ENCODE measurements at places on chromosomes 7 and 10.

DNA sequence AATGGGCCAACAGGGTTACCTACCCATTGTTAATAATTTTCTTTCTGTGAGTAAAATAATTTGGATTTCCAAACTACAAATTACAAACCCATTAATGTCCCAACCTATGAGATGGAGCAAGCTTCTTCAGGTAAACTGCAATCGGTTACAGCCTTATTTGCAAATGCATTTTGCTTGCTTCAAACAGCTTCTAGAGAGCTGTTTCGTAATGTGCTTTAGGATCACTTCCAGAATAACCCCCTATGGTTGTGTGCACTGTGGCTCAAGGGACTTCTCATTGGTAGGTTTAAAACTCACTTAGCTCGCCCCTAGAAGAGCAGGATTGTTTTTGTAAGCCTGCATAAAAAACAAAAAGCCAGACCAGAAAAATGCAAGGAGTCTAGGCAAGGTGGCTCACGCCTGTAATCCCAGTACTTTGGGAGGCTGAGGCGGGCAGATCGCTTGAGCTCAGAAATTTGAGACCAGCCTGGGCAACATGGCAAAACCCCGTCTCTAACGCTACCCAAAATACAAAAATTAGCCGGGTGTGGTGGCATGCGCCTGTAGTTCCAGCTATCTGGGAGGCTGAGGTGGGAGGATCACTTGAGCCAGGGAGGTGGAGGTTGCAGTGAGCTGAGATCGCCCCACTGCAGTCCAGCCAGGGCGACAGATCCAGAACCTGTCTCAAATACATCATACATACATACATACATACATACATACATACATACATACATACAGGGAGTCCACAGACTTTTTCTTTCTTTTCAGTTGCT is 3.3 kb upstream of the MAP3K8 start:
- no peak overlapping the region for H3K4me3 ChIP-seq
- H3K36me3 ChIP-seq = no peaks in the 10 kb centered on the region
- peaks cover 11% of the 10 kb centered on the region for H3K4me1 ChIP-seq
- DNase-seq = no peak
- H3K27me3 ChIP-seq = no peaks in the 10 kb centered on the region

DNA sequence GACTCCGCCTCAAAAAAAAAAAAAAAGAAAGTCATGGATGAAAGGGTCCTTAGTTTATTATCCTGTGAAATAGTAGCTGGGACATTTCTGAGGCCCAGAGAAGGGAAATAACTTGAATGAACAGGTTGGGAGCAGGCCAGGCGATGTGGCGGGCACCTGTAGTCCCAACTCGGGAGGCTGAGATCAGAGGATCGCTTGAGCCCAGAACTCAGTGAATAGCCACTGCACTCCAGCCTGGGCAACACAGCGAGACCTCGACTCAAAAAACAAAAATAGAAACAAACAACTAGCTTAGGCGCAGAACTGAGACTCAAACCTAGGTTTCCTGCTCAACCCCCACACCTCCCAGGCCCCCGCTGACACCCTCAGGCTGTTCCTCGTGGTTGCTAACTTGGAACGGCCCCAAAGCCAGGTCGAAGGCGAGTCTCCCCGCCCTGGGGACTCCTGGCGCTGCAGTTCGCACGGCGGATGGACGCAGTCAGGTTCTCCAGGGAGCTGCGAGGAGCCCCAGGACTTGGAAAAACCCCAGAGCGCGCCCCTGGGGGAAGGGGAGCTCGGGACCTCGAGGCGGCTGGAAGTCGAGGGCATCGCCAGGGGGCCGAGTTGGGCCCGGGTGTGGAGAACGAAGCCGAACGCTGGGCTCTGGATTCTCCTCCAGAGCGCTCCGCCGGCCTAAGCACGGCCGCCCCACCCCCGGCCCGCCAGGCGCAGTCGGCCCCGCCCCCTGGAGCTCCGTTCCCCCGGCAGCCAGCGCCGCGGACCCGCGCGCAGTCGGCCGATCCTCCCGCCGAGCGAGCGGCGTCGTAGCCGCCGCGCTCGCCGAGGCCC is at the start of gene STOX1:
TSS of gene STOX1 (plus strand) at position 768 of the 828 bp plus-strand sequence. CDS start 93 bp downstream, outside the sequence.
- peak within 1 kb of the TSS; percentile 79 for H3K4me3 ChIP-seq
- peak within 1 kb of the TSS; percentile 83 for H3K27ac ChIP-seq
- no peaks in the 10 kb centered on the region for H3K27me3 ChIP-seq
- H3K4me1 ChIP-seq = peaks cover 2% of the 10 kb centered on the region
- no peaks in the 10 kb centered on the region for H3K36me3 ChIP-seq

DNA sequence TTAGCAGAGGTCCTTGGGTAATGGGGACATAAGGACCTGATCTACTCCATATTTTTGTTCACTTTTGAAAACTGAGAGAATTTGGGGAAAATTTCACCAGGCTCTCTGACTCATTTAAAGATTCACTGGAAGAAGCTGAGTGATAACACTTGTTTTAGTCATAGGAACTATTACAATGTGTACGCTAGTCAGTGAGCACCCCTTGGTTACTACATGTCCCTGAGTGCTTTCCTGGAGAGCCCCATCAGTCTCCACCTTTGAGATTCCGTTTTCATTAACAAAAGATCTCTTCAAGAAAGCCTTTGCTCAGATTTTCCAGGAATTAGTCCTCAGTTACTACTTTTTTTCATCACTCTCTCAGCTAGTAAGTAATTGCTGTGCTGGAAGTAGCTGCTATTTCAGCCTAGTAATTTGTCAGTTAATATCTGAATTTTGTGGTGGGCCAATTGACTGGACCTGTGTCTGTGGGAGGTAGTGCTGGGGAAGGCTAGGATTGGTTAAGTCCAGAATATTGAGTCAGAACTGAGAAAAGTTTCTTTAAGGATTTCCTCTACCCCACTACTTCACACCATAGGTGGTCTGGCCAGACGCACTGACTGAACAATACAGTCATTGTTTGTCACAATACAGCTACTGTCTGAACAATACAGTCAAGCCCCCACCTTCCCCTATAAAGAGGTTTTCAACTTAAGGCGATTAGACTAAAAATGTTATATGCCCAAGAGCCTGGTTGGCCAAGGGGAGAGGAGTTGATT is 235.0 kb downstream of the CCDC7 start:
- no peaks in the 10 kb centered on the region for H3K4me1 ChIP-seq
- no peaks in the 10 kb centered on the region for H3K27me3 ChIP-seq
- no peak overlapping the region for H3K27ac ChIP-seq
- DNase-seq = no peak
- no peaks in the 10 kb centered on the region for H3K36me3 ChIP-seq
- no peak overlapping the region for H3K4me3 ChIP-seq

DNA sequence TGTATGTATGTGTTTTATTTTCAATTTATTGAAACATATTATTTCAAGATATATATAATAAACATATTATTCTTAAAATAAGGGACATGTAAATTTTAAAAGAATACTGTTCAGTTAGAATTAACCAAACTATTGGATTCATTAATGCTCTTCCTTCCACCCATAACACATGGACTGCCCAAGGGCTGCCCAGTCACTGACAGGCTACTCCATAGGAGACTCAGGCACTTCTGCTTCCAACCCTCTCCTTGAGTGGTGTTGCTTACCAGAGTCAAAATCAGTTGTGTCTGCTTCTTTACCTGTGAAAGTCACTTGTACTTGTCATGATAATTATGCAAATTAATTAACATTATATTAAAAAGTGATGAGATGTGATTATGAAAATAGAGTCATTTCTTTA is 9.8 kb upstream of the GPR37 start:
- H3K4me3 ChIP-seq = no peak overlapping the region
- DNase-seq = no peak
- peaks cover 3% of the 10 kb centered on the region for H3K27me3 ChIP-seq
- peaks cover 8% of the 10 kb centered on the region for H3K4me1 ChIP-seq
- no peaks in the 10 kb centered on the region for H3K36me3 ChIP-seq
- H3K27ac ChIP-seq = no peak overlapping the region

- H3K4me1 ChIP-seq = peaks cover 4% of the 10 kb centered on the region
- H3K4me3 ChIP-seq = no peak overlapping the region
- H3K27ac ChIP-seq = no peak overlapping the region
- peaks cover 43% of the 10 kb centered on the region for H3K36me3 ChIP-seq
- no peaks in the 10 kb centered on the region for H3K27me3 ChIP-seq
- DNase-seq = no peak
Measured at GRCh38 chr10:34372509-34372908, 442.6 kb downstream of the PARD3 start.

GRCh38 chr7:124106575-124106974 is 73.7 kb upstream of the TMEM229A start:
- H3K4me1 ChIP-seq = no peaks in the 10 kb centered on the region
- DNase-seq = no peak
- H3K4me3 ChIP-seq = no peak overlapping the region
- no peak overlapping the region for H3K27ac ChIP-seq
- no peaks in the 10 kb centered on the region for H3K27me3 ChIP-seq

DNA sequence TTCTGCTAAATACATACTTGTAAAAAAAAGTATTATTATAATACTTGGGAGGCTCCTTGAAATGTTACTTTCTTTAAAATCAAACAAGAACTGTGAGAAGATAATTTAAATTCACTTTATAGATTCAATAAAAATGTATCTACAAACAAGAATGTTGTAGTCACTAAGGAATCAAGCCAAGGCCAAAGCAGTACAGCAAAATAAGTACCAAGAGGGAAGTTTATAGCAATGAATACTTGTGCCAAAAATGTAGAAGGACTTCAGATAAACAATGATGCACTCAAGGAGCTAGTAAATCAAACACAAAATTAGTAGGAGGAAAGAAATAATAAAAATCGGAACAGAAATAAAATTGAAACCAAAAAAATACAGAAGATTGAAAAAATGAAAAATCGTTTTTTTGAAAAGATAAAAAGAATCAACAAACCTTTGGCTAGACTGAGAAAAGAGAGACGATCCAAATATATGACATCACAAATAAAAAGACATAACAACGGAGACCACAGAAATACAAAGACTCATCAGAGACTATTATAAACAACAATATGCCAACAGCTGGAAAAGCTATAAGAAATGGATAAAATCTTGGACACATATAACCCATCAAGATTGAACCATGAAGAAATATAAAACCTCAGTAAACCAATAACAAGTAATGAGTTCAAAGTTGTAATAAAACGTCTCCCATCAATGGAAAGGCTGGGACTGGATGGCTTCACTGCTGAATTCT is 286.0 kb upstream of the TMEM229A start:
- H3K27me3 ChIP-seq = no peaks in the 10 kb centered on the region
- H3K36me3 ChIP-seq = no peaks in the 10 kb centered on the region
- H3K4me3 ChIP-seq = no peak overlapping the region
- H3K27ac ChIP-seq = no peak overlapping the region
- peaks cover 2% of the 10 kb centered on the region for H3K4me1 ChIP-seq

GRCh38 chr10:86773498-86773897 is 17.1 kb downstream of the BMPR1A start:
- no peak for DNase-seq
- no peak overlapping the region for H3K27ac ChIP-seq
- peaks cover 37% of the 10 kb centered on the region for H3K4me1 ChIP-seq
- H3K36me3 ChIP-seq = no peaks in the 10 kb centered on the region
- H3K4me3 ChIP-seq = no peak overlapping the region

GRCh38 chr10:98236862-98237261 is 31.1 kb downstream of the LOXL4 start:
- H3K27ac ChIP-seq = no peak overlapping the region
- H3K27me3 ChIP-seq = no peaks in the 10 kb centered on the region
- H3K4me3 ChIP-seq = no peak overlapping the region
- peaks cover 9% of the 10 kb centered on the region for H3K36me3 ChIP-seq
- DNase-seq = no peak
- no peaks in the 10 kb centered on the region for H3K4me1 ChIP-seq

GRCh38 chr10:23293145-23293724 is 51.4 kb downstream of the C10orf67 start:
- no peaks in the 10 kb centered on the region for H3K36me3 ChIP-seq
- DNase-seq = peak; percentile 46
- peaks cover 8% of the 10 kb centered on the region for H3K27me3 ChIP-seq
- no peak overlapping the region for H3K4me3 ChIP-seq
- H3K4me1 ChIP-seq = peaks cover 15% of the 10 kb centered on the region

DNA sequence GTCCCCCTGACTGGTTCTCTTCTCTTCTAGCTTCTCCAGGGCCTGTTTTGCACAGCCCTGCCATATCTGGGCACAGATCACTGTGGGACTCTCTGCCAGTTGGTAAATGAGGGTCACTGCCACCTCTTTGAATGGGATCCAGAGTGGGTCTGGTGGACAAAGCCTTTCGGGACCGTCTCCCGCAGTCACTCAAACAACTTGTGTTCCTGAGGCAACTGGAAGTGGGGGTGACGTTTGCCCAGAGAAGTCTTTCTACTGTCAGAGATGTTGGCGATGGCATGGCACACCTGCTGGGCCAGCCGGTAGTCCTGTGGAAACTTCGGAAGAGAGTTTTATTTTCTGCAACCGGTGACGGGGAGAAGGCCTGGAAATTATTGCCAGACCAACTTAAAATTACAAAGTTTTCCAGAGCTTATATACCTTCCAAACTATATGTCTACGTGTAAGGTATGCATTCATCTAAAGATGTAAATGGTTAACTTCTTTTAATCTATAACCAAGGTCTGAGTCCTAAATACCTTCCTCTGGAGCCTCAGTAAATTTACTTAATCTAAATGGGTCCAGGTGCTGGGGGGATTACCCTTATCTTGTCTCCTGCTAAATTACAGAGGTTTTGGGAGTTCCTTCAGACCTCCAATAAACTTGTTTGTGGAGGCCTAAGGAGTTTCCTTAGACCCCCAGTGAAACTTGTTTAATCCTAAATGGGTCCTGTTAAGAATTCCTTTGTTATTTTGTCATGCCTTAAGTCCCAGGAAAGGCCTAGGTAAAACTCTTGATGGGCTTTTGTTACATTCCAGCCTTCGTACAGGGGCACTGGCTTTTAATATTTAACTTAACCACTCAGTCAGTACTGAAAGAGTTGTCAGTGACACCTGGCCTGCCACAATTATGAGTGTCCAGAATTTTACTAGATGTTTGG is 94.0 kb downstream of the NPSR1 start:
- H3K27me3 ChIP-seq = no peaks in the 10 kb centered on the region
- peak overlapping the region; percentile 97 for H3K27ac ChIP-seq
- H3K4me3 ChIP-seq = peak overlapping the region; percentile 11
- no peak for DNase-seq

DNA sequence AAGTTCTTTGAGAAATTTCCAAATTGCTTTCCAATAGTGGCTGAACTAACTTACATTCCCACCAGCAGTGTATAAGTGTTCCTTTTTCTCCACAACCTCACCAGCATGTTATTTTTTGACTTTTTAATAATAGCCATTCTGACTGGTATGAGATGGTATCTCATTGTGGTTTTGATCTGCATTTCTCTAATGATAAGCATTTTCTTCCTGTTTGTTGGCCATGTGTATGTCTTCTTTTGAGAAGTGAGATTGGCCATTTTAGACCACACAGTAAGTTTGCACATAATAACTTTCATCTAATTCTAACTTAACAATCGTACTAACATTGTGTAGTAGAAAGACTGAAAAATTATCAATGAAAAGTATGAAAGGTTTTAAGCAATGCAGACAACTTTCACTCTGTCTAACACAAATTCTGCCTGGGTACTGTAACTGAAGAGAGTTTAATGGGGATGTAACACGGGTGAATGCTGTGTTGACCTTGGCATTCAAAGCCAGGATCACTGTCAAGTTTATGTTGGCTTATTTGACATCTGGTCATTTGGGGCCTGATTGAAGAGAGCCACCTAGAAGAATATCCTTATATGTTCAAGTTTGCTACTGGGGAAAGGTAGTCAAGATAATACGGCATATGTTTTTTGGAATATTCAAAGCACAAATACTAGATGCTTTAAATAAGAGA is 50.4 kb downstream of the FAM171A1 start:
- H3K36me3 ChIP-seq = peaks cover 5% of the 10 kb centered on the region
- no peak overlapping the region for H3K4me3 ChIP-seq
- no peak overlapping the region for H3K27ac ChIP-seq
- DNase-seq = no peak
- peaks cover 3% of the 10 kb centered on the region for H3K27me3 ChIP-seq
